ENCODE measurements at places on chromosomes 7 and 10.

- no peak for DNase-seq
Observed at GRCh38 chr7:47300472-47301104, 281.3 kb downstream of the TNS3 start.

- no peak for DNase-seq
Observed at GRCh38 chr7:75621124-75621523, 117.6 kb downstream of the HIP1 start.

DNA sequence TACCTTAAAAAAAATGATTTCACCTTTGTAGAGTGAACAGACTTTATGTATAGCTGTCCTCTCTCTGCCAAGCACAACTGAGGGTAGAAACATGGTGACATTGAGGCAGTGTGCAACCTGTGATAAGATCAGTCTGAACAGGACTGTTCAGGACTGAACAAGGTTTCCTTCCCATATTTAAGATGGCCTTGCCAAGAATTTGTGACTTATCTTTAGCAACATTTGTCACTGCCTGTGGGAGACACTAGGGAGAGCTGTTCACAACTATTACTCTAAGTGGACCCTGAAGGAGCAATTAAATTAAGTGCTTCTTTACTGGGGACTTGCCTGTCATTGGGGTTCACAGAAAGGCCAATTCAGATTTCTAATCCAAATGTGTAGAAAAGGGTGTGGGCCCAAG is 6.7 kb downstream of the OR13A1 start:
- no peak for DNase-seq

- no peak for DNase-seq
Observed at GRCh38 chr7:54880326-54880989, 121.4 kb upstream of the SEC61G start.

DNA sequence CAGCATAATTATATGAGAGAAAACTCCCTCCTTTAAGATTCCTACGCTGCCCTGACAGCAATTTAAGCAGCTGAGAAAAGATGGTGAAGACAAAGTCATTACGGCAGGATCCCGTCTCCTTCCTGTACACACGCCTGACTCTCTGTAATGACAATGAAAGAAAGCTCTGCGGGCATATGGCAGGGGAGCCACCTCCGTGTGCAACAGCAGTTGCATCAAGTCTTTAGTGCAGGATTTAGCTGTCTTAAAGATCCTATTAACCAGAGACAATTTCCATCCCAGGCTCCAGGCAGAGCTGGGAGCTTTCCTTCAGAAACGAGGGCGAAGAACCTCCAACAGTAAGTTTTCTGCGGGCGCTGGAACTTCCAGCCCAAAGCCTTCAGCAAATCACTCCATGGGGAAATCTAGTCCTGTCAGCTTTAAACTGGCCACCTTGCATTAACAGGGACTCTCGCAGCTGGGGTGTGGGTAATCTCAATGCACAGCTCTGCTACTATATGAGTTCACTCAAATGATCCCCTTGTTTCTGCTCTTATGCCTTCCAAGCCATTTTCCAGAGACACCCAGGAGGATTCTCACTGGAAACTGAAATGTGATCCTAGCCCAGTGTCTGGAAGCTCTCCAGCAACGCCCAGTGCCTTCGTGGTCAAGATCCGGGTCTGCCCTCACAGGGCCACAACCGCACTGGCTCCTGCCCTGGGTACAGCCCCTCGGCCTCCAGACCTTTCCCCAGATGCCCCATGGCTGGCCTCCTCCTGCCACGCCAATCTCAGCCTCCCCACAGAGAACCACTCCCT is 74.9 kb downstream of the CTBP2 start:
- no peak for DNase-seq

- DNase-seq, result no peak
Observed at GRCh38 chr7:41858201-41858600, 155.3 kb upstream of the INHBA start.

DNA sequence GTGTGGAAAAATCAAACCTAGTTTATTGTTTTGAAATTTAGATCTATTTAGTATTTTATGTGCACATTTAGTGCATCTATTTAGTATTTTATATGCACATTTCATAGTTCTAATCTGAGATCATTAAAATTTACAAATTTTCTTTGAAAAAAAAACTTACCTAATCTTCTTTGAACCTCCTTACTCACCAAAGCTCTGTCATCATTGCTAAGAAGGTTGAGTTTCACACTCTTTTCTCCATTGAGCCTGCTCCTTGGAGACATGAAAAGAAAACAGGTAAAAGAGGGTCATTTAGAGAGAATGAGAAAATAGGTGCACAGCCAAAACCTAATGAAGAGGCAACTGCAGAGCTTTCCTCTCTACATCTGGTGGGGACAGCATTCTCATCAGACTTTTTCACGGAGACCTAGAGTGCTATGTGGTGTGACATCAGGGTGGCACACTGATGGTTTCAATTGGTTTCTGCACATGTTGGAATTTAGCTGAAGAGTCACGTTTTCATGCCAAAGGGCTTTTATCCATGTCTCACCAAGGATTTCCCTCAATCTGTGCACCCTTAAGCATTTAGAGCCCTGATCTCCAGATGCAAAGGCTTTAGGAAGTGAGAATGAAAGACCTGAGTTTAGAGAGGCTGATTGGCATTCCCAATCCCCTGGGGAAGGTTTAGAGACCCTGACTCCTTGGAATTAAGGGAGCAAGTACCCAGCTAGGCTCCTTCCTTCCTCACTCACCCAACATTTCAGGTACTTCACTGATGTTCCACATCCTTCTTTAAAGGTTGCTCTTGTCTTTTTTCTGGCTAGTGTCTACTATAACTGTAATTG is 89.2 kb upstream of the CAPZA2 start:
- no peak for DNase-seq

GRCh38 chr7:32941681-32942414 is 15.4 kb upstream of the FKBP9 start:
- no peak for DNase-seq

GRCh38 chr10:3975016-3975415 is 190.0 kb upstream of the KLF6 start:
- no peak for DNase-seq

DNA sequence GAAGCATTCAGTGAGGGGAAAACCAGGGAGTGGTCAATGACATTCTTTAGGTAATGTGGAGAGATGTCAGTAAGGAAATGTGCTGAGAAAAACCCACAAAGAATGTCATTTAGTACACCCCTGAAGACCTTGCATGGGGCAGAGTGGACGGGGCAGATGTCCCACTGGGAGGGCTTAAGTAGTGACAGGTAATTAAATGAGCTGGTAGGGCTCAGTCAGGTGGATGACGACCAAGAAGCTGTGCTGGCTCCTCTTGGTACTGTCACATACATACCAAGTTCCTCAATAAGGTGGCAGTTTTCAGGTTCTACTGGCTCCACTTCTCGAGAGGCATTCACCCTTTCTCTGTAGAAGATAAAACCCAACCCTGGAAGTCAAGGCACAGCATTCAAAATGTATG is 1.8 kb downstream of the PON3 start:
- DNase-seq, result no peak

Measured in GOT3 (cell line).